ENCODE measurements at places on chromosomes 6 and 20.

GRCh38 chr6:46510651-46511050 is 19.4 kb upstream of the RCAN2 start:
- no peak for DNase-seq

GRCh38 chr6:5046430-5046829 is 38.7 kb upstream of the PPP1R3G start:
- DNase-seq = no peak

DNA sequence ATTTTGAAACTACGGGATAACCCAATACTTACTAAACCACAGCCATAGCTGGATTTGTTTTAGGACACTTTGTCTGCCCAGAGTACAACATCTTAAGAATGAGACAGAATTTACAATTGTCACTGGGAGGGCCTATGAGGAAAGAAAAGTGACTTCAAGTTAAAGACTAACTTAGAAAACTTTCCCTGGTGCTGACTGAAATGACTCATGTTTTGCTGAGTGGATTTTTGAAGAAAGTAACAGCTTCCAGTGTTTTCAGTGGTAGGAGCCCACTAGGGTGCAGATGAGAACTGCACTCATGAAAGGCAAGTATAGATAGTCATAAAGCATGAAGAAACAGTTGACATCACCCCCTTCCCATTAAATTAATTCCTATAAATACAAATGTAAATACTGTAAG is 988.2 kb upstream of the MAP3K7 start:
- no peak for DNase-seq

GRCh38 chr6:12483712-12484111 is 193.6 kb downstream of the EDN1 start:
- DNase-seq = no peak

DNA sequence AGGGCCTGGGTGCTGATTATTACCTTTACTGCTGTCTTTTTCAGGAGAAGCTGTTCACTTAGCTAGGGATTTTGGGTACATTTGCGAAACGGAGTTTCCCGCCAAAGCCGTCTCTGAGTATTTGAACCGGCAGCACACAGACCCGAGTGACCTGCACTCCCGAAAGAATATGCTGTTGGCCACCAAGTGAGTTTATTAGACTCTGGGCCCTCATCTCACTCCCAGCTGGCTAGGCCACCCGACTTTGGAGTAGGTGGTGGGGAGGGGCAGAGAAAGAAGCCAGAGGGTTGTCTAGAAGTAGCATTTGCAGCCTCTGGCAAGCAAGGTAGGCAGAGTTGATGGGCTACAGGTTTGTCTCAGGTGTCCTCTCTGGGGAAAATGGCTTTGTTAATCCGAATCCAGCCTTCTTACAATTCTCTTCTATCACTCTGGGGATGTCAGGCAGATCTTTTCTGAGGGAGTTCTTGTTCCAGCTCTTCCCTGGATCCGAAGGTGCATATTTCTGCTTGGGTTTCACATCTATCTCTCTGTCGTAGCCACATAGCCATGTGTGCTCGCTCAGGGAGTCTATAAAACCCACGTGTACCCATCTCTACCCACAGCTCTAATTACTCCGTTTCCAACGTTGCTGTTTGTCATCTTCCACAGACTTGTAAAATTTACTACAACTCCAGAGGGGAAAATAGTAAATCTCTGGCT is 21.6 kb downstream of the TFAP2B start:
- DNase-seq = no peak

DNA sequence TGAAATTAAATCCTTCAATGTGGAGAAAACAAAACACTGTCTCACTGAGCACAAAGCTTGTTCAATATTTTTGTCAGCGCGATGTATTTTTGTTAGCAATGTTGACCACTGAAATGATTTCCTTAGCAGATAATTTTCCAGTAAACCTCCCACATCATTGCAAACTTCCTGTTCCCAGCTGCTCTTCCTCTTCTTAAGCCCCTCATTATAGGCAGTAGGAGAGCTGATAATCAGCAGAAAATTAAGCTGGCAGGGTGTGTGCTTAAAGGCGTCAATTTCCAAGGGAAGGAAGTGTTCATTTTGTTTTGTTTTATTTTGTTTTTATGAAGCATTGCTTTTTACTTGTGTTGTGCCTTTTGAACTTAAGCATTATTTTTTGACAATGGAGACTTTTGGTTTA is 29.1 kb upstream of the TMEM14A start:
- no peak for DNase-seq

DNA sequence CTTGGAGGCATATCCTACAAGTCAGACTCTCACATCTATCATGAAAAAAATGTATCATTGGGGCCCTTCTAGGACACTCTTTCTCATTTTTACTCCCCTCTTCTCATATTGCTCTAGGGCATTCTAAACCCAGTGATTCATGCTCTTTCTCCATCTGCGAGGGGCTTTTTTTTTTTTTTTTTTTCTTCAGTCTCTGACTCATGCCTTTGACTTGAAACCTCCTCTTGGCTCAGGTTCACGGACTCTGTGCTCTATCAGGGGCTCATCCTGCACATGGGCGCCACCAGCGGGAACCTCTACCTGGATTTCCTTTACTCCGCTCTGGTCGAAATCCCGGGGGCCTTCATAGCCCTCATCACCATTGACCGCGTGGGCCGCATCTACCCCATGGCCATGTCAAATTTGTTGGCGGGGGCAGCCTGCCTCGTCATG is 17.8 kb downstream of the SLC22A1 start:
- DNase-seq = no peak

GRCh38 chr20:2747676-2748235 is 52.7 kb downstream of the CPXM1 start:
- no peak for DNase-seq

- DNase-seq = no peak
Observed at GRCh38 chr20:46137816-46138215, 19.7 kb downstream of the CD40 start.

- no peak for DNase-seq
Observed at GRCh38 chr6:161644521-161644920, 370.7 kb upstream of the AGPAT4 start.

DNA sequence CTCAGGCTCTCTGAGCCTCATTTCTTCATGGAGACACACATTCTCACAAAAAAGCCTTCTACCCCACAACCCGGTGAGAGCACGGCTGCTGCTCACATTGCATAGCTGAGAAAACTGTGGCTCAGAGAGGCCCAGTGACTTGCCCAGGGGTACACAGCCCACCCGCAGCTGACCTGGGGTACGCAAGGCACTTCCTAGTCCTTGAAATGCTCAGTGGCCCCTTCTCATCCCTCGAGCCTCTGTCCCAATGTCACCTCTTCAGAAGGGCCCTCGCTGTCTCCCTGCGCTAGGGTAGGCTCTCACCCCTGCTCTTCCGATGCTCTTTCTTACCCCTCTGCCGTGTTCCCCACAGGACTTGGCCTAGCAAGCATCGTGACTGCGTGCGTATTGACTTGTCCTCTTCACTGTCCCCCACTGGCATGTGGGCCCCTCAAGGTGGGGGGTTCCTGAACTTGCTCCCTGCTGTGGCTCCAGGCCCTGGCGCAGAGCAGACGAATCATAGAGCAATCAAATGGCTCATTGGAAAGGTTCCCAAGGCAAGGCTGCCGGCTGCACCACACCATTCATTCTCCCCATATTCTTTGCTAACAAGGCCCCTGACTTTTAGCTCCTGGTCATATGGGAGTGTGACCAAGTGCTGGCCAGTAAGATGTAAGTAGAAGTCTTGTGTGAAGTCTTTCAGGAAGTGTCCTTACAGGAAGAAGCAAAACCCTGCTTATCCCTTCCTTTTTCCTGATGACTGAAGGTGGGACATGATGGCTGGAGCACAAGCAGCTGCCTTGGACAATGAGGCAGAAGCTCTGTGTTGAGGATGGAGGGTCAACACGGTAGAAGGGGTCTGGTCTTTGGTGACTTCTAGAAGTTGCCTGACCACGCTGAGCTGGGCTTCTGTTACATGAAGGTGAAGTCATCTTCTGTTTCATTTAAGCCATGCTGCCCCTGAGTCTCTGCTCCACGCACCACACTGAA is 22.7 kb downstream of the PCK1 start:
- DNase-seq = no peak

DNA sequence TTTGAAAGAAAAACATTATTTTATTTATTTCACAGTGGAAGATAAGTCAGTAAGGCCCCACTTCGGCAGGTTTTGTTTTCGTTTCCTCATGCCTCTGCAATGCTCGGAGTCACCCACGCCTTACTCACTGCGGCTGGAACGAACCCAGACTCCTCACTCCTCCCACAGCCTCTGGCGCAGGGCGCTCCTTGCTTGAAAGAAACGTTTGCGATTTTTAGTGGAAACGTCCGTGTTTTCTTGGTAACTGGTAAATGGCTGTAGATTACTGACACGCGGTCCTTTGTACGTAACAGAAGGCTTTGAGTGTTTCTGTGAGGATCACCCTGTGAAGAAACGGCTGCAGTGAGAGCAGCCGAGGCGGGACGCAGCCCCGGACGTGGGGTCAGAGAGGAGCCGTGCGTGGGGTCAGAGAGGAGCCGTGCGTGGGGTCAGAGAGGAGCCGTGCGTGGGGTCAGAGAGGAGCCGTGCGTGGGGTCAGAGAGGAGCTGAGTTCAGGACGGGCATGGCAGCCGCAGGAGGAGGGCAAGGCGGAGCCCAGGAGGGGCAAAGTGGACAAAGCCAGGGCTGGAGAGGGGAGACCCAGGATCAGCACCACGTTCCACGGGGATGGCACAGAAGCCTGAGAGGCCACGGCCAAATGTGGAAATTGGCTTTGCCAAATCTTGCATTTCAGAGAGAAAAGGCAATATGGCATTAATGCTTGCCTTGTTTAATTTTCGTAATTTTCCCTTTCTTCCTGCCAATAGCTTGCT is 198.6 kb upstream of the THBS2 start:
- no peak for DNase-seq

DNA sequence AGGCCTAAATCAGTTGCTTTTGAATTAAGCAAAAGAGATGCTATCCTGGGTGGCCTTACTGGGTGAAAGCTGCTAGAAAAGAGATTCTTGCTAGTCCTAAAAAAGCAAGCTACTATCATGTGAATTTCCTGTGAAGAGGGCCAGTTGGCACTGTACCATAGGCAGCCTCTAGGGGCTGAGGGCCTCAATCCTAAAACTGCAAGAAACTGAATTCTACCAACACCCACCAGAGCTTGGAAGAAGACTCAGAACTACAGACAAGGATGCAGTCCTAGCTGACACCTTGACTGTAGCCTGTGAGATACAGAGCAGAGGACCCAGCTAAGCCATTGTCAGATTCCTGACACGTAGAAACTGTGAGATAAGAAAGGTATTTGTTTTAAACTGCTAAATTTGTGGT is 24.5 kb downstream of the CLIC5 start:
- DNase-seq = no peak

GRCh38 chr6:126293891-126294524 is 45.9 kb upstream of the CENPW start:
- DNase-seq = no peak

- no peak for DNase-seq
Observed at GRCh38 chr20:21809961-21810523, 104.6 kb downstream of the PAX1 start.

DNA sequence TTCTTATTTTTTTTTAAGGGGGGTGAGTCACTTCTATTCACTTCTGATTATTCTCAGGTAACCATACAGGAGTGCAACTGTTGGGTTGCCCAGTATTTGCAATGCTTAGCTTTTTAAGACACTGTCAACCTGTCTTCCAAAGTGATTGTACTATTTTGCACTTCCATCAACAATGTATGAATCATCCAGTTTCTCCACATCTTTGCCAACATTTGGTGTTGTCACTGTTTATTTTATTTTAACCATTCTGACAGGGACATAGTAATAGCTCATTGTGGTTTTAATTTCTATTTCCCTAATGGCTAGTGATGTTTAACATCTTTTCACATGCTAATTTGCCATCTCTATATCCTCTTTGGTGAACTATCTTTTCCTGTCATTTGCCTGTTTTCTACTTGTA is 1.4 kb upstream of the SLC13A3 start:
- no peak for DNase-seq

- DNase-seq = no peak
Observed at GRCh38 chr20:39800548-39800947, 838.4 kb downstream of the DHX35 start.

GRCh38 chr20:25173321-25173720 is 22.2 kb upstream of the ENTPD6 start:
- DNase-seq = no peak

GRCh38 chr20:5638023-5638422 is 112.2 kb upstream of the SHLD1 start:
- no peak for DNase-seq

DNA sequence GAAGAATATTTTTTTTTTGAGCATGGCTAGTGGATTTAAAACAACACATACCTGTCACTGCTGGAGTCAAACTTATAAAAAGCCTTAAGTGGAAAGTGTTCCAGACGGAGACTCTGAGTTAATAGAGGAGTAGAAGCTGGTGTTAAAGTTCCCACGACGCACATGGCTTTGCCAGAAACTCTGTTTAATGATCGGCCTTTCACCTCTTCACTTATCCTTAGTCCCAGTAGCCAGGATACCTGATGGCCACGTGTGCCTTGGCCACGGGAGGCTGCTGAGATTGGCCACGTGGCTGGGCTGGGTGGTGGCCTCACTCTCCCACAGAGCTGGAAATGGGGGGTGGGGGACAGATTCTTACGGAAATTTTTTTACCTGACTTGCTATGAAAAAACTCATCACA is 333.1 kb downstream of the ZFAND3 start:
- no peak for DNase-seq

DNA sequence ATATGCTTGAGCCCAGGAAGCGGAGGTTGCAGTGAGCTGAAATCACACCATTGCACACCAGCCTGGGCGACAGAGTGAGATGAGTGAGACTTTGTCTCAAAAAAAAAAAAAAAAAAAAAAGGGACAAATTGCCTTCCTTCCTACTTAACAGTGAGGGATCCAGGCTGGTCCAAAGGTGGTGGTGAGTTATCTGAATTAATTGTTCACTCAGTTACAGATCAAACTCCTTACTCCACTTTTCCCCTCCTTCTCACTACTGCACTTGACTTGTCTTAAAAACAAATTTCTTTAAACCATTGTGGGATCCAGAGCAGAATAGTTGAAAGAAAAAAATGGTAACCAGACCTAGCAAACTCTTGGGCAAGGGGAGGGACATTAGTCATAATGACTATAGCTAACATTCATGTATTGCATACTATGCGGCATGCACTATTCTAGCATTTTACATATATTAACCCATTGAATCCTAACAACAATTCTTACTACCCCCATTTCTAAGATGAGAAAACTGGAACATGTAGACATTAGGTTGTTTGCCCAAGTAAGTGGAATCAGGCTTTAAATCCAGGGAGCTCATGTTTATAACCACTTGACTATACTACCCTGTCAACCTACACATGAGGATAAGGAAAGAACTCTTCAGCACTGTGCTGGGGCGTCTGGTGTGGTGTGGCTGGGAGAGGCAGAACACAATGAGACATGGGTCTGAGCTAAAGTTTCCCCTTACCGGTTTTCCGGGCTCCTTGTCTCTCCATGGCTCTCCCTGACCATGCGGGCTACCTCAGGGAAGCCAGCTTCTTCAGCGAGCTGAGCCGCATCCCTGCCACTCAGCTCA is 1.5 kb downstream of the GPANK1 start:
- no peak for DNase-seq

- no peak for DNase-seq
Observed at GRCh38 chr20:63058696-63059335, 52.1 kb upstream of the BHLHE23 start.
